ENCODE measurements at places on chromosomes 5 and 9.

DNA sequence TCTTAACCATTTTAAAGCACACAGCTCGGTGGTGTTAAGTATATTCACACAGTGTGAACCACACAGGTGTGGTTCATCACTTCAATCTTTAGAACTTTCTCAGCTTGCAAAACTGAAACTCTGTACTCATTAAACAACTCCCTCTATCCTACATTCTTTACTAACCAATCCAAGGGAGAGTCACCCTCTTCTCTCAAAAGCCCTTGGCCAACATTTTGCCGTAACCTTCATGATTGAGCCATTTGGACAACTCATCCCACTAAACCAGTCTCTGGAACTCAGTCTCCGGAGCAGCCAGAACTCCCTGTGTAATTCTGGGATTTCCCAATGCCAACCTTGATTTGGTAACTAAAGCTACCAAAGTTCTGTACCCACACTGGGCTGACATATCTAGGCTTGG lies 84.7 kb downstream of the TTC39B start:
- DNase-seq: no peak

DNA sequence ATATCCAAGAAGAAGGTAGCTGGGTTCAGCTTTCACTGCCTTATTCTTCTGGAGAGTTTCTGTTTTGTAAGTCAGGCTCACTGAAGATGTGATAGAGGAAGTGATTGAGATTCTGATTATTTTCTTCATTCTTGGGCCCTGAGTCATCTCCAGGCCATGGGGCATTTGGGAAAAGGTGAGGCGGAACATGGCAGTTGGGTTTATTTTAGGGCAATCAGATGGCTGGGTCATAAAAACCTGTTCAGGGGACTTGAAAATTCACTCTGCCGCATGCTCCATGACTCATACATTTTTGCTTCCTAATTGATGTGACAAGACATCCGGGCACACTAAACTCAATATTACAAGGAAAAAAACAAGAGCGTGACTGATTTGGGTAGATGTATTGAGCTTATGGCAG lies 265.7 kb upstream of the KLF4 start:
- peak; percentile 23 for DNase-seq

- no peak for DNase-seq
These were observed 330.8 kb downstream of the KDM4C start for GRCh38 chr9:7088611-7089010.

DNA sequence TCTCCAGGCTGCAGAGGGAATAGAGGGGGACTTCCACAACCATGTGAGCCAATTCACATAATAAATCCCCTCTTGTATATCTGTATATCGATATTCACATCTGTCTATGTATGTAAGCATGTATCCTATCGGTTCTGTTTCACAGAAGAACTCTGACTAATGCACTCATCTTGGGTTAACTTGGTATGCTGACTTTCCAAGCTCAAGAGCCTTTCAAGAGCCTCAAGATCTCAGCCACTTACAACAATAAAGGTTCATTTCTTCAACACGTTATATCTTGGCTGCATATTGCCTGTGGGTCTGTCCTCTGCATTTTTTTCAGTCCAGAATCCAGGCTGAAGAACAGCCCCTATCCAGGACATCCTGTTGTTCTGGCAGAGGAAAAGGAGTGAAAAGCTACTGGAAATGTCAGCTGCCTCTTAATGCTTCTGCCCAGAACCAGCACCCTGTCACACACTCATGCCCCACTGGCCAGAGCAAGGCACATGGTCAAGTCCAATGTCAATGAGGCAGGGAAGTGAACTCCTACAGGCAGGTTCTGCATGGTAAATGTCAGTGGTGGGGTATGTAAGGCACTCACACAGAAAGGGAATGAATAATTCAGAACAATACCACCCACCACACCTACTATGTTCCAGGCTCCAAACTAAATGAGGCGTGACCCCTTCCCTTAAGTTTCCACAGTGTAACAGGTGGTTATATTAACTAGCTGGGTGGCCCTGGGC lies 91.6 kb upstream of the ICE1 start:
- no peak for DNase-seq

DNA sequence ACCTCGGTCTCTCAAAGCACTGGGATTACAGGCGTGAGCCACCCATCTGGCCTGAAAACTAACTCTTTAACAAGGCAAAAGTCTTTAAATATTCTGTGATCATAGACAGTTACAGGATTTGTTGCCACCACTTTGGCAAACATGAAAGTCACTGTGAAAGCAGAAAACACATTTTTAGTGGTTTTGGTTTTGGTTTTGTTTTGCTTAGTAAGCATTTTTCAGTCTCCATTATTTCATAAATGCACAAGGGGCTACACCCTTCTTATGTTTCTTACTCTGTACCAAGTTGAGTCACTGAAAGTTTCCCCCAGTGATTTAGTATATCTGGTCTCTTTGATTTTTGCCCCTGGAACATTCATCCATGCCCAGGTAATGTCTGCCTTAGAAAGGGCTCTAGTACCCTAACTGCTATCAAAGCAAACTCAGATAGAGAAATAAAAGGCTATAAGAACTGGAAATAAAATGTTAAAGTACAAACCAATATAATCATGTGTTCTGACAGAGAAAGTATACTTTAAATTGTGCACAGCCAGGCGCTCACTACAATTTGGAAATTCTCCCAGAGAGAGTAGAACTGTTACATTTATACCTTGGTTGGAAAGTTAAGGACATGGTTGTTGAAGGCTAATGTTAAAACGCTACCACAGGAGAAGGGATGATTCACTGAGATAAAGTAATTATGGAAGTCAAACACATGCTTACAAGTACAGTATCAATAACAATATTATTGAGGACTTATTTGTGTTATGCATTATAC lies 1022.5 kb upstream of the DMAC1 start:
- DNase-seq: no peak

DNA sequence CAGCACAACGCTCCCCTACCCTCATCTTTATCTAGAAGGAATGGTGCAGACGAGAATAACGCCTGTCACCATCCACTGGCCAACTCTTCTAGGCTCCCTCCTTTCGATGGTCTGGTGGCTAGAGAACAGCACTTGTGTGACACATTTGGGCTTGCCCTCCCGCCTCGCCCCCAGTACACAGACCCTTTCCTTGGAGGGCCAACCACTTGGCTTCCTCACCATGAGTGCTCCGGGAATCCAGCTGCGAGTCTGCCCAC lies 1.4 kb downstream of the GNAQ start:
- DNase-seq: peak; percentile 13

DNA sequence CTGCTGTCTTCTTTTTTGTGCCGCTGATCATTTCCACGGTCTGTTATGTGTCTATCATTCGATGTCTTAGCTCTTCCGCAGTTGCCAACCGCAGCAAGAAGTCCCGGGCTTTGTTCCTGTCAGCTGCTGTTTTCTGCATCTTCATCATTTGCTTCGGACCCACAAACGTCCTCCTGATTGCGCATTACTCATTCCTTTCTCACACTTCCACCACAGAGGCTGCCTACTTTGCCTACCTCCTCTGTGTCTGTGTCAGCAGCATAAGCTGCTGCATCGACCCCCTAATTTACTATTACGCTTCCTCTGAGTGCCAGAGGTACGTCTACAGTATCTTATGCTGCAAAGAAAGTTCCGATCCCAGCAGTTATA lies 17.1 kb downstream of the F2R start:
- DNase-seq: no peak
